NCI-H345 (cell line): ENCODE measurements at places on chromosomes 7 and 10.
A peak's percentile ranks its signal among the peaks of the same experiment; 100 is the strongest.

DNA sequence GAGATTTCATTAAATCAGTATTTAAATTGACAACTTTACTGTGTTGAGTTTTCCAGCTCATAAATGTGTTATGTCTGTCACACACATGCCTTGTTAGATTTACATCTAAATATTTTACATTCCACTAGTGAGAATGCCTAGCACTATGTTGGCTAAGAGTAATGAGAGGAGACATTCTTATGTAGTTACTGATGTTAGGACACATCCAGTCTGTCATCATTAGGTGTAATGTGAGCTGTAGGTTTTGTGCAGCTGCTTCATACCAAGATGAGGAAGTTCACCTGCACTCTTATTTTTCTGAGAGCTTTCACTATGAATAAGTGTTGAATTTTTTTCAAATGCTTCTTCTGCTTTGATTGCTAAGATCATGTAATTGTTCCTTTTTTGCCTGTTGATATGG, 218.0 kb upstream of the IGFBP3 start:
- DNase-seq: no peak

DNA sequence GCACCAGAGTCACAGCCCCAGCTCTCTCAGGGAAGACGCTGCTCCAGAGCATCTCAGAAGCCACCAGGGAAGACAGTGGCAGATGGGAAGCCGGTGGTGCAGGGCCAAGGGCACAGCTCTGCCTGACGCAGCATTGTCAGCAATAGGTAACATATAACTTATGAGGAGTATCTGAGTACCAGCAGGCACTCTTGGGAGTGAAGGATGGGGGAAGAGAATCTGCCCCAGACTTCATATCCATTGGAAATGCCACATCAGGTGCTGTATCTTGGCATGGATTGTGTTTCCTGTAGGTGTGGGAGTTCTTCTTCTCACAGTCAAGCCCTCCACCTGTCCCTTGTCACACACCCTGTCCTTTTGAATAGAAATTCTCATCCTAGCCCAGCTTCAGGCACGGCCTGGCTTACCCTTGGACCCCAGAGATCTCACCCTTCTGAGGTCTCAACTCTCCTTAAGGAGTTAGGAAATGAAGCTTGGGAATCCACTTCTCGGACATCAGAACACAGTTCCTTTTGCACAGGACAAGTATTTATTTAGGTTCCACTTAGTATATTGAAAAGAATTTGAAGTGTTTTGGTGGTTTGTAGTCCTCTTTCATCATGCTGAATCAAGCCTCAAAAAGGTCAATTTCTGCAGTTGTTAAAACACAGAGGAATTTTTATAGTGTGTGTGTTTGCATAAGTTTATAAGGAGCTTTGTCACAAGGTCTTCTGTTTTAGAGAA, 9.9 kb downstream of the EPDR1 start:
- DNase-seq: no peak

- no peak for DNase-seq
Measured at GRCh38 chr10:106502641-106503040, 661.9 kb downstream of the SORCS1 start.

DNA sequence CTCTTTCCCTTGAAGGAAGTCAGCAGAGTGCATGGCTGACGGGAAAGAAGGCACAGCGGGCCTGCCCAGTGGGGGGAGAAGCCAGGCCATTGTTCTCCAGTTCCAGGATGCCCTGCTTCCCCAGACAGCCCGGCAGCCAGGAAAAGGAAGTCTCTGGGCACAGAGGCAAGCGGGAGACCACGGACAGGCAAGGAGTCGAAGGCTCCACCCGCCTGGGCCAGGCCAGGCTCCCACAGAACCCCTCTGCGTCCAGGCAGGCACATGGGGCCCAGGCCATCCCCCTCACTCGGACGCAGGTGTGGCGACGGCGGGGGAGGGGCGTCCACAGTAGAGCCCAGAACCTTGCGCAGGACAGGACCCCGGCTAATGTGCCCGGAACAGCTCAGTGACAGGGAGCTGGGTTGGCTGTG, 8.7 kb downstream of the GPR146 start:
- no peak for DNase-seq

DNA sequence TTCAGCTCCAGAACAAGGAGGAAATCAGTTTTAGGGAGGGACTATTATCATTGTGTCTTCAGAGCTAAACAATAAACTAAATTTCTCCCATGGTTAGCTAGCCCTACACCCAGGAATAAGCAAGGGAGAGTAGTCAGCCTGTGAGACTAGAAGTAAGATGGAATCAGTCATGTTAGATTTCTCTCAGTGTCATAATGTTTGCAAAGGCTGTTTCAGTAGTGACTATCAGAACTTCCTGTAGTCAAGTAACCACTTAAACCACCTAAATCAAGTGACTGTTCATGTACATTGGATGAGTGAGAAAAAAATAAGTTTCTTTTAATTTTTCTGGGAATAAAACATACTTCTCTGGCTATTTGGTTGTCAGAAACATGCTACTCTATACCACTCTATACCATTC, 121.6 kb downstream of the KCND2 start:
- no peak for DNase-seq

GRCh38 chr7:98189559-98189958, 21.7 kb upstream of the BHLHA15 start:
- no peak for DNase-seq

DNA sequence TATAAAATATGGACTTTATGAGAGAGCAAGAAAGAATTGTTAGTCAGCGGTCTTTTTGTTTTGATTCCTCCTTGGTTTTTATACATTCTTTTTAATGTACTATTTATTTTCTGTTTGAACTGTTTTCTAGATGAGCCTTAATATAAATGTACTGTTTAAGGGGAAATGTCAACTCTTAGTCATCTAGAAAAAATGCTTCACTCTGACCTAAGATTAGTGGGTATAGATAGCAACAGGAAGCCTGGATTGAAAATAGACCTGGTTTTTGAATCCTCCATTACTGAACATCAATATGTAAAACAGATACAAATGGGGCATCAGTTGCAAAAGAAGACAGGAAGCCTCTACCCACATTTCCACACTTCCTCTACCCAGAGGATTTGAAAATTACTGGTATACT, 87.8 kb downstream of the CHRM2 start:
- no peak for DNase-seq

DNA sequence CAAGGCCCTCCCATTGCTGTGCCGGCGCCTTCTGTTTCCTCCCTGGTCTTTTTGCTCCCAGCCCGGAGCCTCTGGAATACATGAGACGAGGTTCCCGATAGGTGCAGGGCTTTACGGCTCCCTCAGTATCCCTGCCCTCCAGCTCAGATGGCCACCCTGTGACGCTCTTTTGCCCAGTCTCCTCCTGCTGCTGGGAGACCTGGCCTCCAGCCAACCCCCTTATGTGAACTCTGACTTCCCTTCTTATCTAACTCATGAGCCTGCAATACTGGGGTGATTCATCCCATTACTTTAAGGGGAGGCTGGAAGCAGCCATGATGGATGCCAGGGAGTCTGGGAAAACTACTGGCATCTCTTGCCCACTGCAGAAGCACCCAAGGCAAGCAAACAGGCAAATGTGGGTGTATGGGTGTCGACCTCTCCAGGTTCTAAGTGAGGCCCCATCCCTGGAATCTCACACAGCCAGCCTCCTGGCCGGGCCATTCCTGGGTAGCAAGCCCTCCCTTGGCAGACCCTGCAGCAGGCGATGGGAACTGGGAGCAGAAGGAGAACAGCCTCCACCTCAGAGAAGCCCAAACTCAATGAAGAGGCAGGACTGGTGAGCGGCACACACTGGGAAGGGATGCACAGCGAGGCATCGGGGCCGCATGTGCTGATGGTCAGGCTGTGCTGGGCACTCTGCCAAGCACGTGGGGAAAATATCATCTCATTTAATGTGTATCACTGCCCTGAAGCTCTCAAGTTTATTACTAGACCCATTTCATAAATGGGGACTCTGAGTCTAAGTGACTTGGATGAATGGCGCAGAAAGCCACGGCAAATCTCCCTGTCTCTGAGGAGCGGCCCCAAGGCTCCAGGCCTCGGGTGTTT, 97.5 kb downstream of the FAM53B start:
- DNase-seq: no peak

GRCh38 chr7:133771788-133772419, 355.2 kb upstream of the LRGUK start:
- DNase-seq: peak; percentile 84

GRCh38 chr7:95267754-95268153, 56.6 kb downstream of the PON1 start:
- no peak for DNase-seq

- DNase-seq: peak; percentile 47
Measured at GRCh38 chr10:22341190-22341925, 3.9 kb upstream of the SPAG6 start.

DNA sequence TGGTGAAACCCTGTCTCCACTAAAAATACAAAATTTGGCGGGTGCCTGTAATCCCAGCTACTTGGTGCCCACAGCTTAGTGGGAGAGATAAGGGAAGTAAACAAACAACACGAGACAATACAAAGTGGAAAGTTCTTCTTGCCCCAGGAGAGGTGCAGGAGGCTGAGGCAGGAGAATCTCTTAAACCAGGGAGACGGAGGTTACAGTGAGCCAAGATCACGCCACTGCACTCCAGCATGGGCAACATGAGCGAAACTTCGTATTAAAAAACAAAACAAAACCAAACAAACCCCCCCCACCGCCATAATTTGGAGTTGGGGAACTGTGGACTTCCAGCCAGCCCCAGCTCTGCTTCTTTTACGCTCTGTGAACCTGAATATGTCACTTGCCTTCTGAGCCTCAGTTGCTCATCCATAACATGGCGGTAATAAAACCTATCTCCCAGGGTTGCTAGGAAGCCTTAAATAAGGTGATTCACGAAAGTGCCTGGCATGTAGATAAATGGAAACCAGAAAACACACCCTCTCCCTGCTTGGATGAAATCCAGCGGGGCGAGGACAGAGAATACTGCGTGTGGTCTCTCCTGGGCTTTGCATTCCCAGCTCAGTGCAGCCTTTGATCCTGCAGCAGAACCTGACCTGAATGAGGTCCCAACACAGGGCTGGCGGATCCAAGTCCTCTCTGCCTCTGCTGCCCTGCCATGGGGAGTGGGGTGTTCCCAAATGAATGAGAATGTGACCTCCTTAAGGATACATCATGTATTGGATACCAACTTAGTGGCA, 10.2 kb downstream of the MLXIPL start:
- DNase-seq: peak; percentile 55

- DNase-seq: no peak
Measured at GRCh38 chr7:42217548-42217947, 19.5 kb downstream of the GLI3 start.

DNA sequence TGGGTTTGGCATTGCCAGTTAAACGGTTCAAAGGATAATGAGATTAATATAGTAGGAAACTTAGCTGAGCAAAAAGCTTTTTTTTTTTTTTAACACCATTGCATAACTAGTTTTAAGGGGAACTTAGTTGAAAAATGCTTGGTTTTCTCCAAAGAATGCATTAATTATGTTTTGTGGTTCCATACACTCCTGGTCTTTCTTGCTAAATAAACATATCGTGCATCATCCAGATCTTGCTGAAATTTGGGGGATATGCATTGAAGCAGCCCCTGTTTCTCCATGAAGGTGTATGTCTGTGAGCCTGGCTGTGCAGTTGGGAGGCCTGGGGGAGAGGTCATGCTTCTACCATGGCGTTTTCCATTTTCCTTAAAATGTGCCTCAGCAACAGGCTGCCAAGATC, 558.2 kb upstream of the GALNT17 start:
- DNase-seq: no peak

DNA sequence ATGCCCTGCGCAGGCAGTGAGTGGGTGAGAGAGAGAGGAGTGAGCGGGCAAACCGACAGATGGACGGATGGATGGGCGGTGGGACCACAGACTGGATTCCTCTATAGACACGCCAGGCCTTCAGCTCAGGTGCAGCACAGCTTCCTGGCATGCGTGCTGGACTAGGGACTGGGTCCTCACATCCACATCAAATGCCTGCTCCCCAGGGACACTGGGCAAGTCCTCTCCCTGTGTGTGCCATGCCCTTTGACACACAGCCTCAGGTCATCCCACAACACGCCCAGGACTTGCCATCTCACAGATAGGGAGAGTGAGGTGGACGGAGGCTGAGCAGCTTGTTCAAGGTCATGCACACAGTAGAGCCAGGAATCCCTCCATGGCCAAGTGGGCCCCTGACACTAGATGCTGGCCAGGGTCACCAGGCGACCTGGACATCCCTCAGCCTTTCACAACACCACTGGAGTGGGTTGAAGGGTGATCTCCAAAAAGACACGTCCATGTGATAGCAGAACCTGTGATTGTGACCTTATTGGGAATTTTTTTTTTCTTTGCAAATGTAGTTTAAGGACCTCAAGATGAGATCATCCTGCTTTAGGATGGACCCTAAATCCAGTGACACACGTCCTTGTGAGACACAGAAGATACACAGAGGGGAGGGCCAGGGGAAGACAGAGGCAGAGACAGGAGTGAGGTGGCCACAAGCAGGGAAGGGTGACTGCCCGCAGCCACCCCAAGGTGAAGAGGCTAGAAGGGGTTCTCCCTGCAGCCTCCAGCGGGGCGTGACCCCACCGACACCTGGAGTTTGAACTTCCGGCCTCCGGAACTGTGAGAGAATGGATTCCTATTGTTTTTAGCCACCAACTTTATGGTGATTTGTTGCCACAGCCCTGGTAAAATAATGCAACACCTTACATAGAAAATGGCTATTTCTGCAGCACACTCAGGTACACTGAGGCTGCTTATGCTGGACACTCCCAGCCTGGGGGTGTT, 155.0 kb upstream of the CHST15 start:
- DNase-seq: no peak

GRCh38 chr7:29622335-29623265, 59.0 kb downstream of the PRR15 start:
- no peak for DNase-seq

DNA sequence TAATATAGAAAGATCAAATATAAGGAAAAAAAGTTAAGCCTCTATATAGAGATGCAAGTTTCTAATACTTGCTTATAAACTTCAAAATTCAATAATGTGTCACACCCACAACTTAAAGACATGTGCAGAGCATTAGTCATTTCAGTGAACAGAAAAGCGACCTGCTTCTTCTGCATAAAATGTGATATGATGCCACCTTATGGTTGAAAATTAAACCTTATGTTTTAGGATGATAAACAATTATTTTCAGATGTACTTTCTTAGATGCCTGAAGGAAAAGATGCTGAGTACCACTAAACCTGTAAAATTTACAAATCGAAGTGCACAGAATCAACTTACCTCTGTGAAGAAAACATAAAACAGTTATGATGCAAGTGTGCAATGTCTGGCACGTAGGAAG, 96.0 kb downstream of the MTERF1 start:
- DNase-seq: peak; percentile 48

DNA sequence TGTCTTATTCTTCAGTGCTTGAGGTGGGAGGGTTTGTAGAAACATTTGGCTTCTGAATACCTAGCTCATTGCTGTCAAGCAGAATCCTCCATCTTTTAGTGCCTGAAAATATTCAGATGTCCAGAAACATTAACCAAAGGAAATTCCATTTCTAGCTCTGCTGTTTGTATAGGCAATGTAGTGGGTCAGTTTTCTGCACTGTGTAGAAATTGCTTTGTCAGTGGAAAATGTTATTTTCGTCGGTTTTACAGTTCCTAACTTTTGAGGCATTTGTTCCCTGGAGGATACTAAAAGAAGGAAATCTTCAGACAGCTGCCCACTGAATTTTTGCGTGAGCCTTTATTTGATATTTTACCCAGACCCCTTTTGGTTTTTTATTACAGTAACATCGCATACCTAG, 143.4 kb downstream of the TPST1 start:
- DNase-seq: no peak
